ENCODE measurements at places on chromosomes 3 and 15. TPM values are rescaled to one million over a fixed set of nuclear protein-coding genes. Genes with fewer than 3 reads are reported as not detected.

DNA sequence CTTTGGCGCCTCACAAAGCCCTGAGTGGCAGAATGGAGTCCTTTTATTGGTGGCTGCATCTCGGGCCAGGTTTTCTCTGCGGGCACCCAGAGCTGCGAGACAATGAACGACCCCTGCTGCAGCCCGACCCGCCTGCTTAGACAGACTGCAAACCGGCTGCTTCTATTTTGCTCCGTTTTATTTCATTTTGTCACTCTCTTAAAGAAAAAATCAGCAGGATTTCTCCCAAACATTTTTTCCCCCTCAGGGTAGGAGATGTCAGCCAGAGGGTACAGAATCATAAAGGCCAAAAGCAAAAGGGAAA is 64.8 kb downstream of the OXNAD1 start:
- DNase-seq, result no peak

- no peak for DNase-seq
Measured at GRCh38 chr3:113055201-113055600, 64.4 kb downstream of the GTPBP8 start.

The NOX5 gene
- polyA plus RNA-seq, result 0.64 TPM

GRCh38 chr3:120029749-120030148 is 64.5 kb downstream of the GSK3B start:
- no peak for DNase-seq

GRCh38 chr3:105885256-105885655 is 16.4 kb upstream of the CBLB start:
- DNase-seq, result no peak

DNA sequence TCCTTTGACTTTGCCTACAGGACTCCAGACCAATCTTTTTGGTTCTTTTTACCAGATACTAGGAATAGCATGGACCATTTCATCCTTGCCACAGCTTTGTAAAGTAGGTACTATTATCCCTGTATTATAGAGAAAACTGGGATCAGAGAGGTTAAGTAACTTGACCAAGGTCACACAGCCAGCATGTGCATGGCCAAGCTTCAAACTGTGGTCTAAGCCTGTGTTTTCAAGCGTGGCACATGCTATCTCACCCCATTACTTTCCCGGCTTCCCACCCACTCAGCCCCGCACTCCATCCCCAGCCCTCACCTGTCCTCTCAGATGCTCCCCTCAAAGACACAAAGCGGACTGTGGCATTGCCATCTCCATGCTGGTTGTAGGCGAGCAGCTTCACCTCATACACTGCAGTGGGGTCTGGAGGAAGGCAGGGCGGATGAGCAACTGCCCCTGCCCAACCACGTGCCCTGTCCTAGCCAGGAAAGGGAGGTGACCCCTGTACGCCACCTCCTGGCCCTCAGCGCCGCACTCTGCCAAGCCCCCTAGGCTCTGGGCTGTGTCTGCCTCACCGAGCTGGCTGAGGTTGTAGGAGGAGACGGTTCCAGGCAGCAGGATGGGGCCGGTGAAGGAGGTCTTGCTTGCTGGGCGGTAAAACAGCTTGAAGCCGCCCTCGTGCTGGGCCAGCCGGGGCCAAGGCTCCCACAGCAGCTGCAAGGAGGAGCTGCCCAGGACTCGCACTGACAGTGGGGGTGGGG is 25.7 kb downstream of the RNU5B-1 start:
- no peak for DNase-seq

DNA sequence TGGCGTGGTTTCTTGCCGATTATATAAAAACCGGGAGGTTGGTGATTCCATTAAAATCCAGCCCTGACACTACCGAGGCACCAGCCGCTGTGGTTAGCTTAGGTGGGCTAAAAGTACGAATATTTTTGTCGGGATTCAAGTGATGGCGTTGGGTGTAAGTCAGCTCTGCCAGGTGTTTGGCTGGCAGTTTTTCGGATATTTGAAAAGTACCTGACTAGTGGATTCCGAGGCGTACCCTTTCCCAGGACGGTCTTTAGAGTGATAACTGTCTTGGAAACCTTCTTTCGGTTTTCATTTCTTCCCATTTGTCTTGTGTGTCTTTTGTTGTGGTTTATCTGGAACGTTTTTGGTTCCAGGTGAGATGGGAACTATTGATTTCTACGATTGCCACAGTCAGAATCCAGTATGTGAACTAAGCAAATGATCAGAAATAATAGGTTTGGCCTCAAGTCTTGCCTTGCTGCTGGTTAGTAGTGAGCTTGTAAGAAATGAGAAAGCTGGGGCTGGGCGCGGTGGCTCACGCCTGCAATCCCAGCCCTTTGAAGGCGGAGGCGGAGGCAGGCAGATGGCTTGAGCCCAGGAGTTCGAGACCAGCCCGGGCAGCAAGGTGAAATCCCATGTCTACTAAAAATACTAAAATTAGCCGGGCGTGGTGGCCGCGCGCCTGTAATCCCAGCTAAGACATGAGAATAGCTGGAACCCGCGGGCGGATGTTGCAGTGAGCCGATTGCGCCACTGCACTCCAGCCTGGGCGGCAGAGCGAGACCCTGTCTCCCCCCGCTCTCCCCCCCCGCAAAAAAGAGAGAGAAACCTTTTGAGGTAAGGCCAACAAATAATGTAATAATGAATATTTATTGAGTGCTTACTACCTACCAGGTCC is 1.4 kb downstream of the FYTTD1 start:
- peak; percentile 38 for DNase-seq

- DNase-seq, result no peak
Measured at GRCh38 chr15:77021803-77022381, 27.0 kb downstream of the PSTPIP1 start.

DNA sequence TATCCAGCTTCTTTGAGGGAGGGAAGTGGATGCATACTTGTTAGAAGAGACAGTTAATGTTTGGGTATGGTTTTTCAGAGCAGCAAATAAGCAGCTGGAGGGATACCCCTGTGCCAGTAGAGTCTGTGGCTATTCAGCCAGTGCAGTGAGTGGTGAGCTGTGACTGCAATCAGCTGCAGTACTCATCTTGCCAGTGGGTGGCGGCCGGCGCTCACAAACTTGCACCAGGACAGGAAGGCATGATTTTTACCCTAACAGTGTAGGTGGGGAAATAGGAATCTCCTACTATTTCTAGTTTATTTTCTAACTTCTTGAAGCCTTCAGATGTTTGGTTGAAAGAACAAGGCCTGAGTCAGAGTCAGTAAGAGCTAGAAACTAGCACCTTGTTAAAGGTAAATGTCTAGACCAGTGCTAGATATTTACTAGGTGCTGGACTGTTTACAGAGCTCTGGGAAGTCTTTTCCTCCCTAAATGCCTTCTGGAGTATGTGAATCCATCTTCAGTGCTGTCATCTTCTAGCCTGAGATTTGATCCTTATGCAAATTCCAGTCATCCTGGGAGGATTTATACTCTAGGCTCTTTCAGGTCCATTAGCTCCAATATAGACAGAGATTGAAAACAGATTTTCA is 23.6 kb downstream of the TIMP4 start:
- DNase-seq, result no peak

DNA sequence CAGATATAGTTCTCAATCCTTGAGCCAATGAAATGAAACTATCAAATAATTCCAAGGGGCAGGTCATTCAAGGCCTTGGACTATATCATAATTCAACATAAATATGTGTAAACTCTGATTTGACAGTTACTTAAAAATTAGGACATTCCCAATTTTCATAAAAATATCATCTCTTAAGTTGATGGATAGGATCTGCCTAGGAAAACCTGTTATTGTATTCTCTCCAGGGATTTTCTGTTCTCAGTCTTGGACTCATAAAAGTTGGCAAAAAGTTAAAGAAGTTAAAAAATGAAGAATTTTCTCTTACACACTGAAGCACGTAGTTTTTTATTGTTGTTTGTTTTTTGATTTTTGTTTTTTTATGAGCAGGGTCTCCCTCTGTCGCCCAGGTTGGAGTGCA is 109.0 kb downstream of the TP63 start:
- DNase-seq, result no peak

- no peak for DNase-seq
Measured at GRCh38 chr3:32960404-32961170, 9.1 kb downstream of the CCR4 start.

The RRP9 gene
- polyA plus RNA-seq, result 19.1 TPM

DNA sequence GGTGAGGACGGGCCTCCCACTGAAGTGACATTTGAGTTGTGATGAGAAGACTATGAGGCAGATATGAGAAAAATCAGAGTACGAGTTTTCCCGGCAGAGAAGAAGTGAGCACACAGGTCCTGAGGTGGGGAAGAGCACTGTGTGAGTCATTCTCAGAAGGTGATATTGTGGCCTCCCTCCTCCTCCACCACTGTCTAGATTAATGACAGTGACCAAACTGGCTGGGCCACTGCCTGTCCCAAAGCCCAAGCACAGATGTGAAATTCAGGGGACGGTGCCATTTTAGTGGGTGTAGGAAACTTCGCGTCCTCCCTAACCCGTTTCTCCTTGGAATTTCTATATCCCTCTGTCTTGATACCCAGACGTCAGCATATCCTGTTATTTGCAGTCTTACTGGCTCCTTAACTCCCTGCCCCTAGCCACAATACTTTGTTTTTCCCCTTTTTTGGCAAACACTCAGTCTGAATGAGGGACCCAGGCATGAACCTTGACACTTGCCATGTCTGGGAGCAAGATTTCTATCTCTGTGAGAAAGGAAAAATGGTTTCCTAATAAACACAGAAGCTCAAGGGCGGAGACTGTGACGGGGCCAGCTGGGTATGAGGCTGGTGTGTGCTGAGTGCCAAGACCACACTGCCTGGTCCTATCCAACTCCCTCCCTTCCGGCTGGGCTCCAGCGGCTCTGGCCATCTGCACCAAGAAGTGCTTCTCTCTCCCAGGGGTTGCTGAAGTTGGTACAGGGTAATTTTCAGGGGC is 15.2 kb downstream of the PRICKLE2 start:
- DNase-seq, result no peak

- DNase-seq, result no peak
Measured at GRCh38 chr15:87470923-87471322, 785.6 kb downstream of the NTRK3 start.

DNA sequence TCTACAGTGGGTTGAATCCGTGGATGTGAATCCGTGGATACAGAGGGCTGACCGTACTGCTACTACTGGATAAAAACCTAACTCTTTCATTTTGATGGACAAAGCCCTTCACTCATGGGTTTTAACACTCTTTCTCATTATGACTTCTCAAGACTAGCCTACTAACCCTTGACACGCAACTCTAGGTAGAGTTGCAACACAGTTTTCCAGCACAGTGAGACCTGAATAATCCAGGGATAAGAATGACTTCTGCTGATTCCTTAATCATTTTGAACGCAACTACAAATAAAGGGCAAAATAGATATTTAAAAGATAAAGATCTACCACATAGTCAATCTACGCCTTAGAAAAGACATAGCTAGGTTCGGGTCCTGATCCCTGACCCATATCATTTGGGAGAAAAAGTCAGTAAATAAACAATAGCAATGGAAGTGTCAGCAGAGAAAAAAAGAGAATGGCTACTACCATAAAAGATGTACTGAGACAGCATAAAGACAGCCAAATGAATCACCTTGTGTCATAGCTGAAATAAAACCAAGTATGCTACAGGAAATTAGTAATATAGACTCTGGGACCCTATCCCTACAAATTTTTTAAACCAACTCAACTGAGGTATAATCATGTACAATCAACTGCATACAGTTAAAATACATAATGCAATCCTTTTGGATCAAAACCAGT is 87.6 kb downstream of the DPH6 start:
- DNase-seq, result no peak

- DNase-seq, result no peak
Measured at GRCh38 chr15:47724346-47724745, 7.0 kb downstream of the SEMA6D start.

DNA sequence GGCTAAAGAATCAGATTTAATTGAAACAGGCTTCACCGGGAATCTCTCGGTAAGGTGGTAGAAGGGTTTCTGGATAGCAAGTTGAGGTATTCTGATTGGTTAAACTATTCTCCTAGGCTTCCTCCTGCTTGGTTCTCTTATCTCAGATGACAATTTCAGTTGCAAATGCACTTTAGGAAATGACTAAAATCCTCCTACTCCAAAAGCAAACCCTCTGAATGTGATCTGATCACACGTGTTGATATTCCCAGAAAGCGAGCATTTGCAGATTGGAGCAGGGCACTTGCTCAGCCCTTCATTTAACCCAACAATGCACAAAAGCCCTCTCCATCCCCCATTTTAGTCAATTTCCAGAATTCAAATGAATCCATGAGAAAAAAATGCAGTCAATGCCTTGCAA is 55.6 kb upstream of the ICE2 start:
- DNase-seq, result no peak

GRCh38 chr3:188021502-188022040 is 132.4 kb upstream of the LPP start:
- no peak for DNase-seq

DNA sequence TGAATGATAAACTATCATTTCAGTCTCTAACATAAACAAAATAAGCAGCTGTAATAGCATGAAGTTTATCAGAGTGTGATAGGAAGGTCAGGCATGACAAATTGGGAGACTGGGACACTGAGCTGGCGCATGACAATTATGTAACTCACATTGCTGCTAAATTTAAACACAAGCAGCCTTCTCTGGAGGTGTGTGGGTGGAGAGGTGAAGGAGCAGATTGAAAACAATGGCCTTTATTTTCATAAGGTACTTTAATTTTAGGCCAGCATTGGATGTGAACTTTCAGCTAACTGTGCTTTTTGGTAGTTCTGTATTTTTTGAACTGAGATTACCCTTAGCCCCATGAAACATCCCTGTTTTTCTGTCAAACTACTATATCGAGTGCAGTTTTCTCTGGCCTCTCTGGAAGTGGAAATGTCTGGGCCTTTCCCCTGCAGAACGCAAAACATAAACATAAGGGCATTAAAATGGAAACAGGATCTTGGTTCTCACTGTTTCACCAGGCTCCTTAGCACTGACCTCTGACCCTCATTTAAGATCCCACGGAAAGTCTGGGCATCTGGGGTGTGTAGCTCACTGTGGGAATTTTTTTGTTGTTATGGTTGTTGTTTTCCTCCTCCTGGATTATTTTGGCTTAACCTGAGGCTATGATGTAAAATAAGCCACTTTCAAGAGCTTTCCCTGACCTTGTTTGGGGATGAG is 160.1 kb upstream of the DPH6 start:
- DNase-seq, result no peak

- no peak for DNase-seq
Measured at GRCh38 chr15:92864127-92864814, 35.9 kb upstream of the CHD2 start.

GRCh38 chr15:57927091-57927631 is 138.3 kb downstream of the ALDH1A2 start:
- DNase-seq, result no peak

- DNase-seq, result no peak
Measured at GRCh38 chr3:172846706-172847105, 96.2 kb downstream of the ECT2 start.

The SST gene
- 0.27 TPM for polyA plus RNA-seq

The CEP19 gene
- 5.1 TPM for polyA plus RNA-seq

- no peak for DNase-seq
Measured at GRCh38 chr3:111923095-111923771, 55.6 kb upstream of the ABHD10 start.

Measured in left renal pelvis (tissue), 4 donors.